Stromal cell of bone marrow (primary cell): ENCODE measurements at places on chromosomes 4 and X.

DNA sequence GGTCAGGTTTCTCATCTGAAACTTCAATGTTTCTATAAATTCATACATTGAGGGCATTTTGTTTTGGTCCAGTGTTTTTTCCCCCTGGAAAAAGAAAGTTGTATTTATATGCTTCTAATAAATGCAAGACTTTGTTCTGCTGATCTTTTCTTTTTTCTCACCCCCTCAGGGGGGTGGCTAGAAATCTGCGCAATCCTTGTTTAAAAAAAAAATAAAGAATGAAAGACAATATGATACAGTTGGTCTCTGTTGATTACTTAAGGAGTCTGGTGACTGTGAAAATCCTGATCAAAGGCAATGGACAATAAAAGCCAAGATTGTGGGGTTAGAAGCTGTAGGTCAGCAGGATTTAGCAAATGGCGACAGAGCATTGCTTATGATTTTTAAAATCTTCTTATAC, 180.5 kb downstream of the KIT start:
- DNase-seq = no peak

GRCh38 chr4:112951362-112952312, 97.8 kb upstream of the ANK2 start:
- DNase-seq = no peak

DNA sequence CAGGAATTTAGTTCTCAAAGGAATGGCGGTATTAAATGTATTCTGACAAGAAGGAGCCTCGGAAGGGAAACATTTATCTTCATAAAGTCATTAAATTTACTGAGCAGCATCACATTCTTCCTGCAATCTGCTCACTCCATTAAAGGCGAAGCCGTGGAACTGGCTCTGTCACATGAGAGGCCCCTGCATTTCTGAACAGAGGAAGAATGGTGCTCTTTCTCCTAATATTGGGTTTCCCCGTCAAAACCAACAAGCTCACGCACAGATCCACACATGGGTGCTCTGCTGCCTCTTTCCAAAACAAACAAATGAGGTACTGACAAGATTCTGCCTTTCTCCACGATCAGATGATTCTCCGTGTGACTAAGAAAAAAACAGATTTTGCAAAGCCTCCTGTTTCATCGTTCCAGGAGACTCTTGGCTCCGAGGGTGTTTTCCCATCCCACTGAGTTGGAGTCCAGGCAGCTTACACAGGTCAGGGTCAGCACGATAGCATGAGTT, 191.2 kb downstream of the IDS start:
- peak; percentile 46 for DNase-seq

- no peak for DNase-seq
Observed at GRCh38 chrX:39665830-39666518, 431.8 kb downstream of the BCOR start.

- no peak for DNase-seq
Observed at GRCh38 chr4:13912436-13912925, 285.0 kb upstream of the BOD1L1 start.

GRCh38 chr4:56226579-56226978, 160.7 kb downstream of the AASDH start:
- no peak for DNase-seq

DNA sequence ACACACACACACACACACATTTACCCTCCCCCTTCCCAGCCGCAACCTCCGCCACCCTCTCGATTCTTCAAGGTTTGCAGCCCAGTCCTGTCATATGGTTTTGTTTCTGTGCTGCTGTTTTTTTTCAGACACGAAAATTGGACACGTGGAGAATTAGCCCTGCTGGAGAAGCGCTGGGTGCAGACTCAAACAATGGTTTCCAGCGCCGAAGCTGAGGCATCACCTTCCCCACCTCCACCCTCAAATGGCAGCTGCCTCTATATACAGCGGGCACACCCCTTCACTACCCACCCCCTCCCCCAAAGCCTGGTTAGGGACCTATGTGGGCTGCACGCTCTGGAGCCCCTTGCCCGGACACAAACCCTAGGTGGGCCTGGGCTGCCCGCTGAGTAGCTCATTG, 87.9 kb downstream of the BCOR start:
- no peak for DNase-seq

- DNase-seq = no peak
Observed at GRCh38 chr4:173492315-173492714, 37.7 kb downstream of the HAND2 start.

- DNase-seq = no peak
Observed at GRCh38 chr4:70902577-70903290, 565 bp downstream of the MOB1B start.

DNA sequence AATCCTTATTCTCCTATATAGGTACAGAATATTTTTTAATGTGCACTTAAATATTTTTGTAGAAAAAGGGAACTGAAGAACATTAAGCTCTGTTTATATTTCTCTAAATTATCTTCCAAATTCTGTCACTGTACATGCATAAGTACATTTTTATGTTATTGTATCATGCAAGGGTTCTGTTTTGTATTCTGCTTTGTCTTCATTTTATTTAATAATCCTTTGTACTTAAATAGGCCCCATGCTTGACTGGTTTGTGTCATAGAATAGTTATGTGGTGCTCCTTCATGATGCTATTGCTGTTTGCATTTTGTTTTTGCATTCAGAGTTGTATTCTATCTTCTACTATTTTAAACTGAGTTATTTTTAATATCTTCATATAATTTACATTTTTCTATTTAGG, 111.9 kb upstream of the EDNRA start:
- DNase-seq = no peak

DNA sequence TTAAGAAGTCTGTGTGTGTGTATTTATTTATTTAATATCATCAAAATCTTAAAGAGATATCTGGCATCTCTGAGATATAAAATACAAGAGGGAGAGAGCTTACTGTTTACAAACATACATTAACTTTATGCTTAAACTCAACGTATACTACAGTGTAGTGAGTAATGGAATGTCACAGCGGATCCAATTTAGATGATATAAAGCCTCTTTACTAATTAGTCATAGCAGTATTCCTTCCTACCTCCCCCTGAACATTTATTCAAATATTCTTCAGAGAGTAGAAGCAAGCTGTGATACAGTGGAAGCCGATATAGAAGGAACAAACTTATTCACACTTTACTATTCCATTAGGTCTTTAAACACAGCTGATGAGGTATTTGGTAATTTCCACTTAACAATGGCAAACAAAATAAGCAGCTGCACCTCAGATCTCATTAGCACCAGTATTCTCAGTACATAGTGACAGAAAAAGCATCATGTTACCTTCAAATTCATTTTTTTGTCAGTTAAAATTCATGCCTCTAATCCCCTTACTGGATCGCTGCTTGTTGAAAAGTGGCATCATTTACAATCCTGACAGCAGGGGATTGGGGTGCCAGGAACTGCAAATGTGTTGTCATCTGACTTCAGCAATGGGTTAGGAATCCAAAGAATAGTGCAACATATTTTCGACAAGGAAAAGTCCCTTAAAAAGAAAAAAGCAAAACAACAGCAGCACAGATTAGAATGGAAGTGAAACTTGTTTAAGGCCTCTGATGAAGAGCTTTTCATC, 658.7 kb upstream of the EPHA5 start:
- no peak for DNase-seq
